ENCODE measurements at places on chromosomes 1 and 21. TPM values are rescaled to one million over a fixed set of nuclear protein-coding genes. Genes with fewer than 3 reads are reported as not detected.

Gene PPM1J
- total RNA-seq, result 0.07 TPM

Gene ACTL8
- total RNA-seq, result 0.64 TPM

GRCh38 chr1:222654849-222655248 is 37.0 kb downstream of the MIA3 start:
- no peak for DNase-seq
- H3K27ac ChIP-seq, result no peak overlapping the region
- peaks cover 91% of the 10 kb centered on the region for H3K36me3 ChIP-seq

DNA sequence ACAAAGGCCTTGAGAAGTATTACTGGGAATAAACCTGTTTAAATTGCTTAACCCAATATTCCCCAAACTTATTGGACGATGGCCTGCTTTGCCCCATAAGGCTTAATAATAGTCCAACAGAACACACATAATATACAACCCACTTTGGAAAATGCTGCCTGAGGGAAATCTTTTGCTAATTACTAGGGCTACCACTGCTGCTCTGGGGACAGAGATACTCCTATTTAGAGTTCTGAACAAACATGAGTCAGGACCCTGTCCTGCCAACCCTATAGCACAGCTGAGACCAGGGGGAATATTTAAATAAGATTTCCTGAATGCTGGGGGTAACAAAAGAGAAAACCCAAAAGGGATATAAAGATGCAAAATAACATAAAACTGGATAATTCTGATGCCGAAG is 139.1 kb downstream of the BRINP2 start:
- DNase-seq, result no peak
- H3K4me3 ChIP-seq, result no peak overlapping the region
- H3K4me1 ChIP-seq, result no peaks in the 10 kb centered on the region
- H3K27me3 ChIP-seq, result no peaks in the 10 kb centered on the region
- no peaks in the 10 kb centered on the region for H3K36me3 ChIP-seq
- H3K27ac ChIP-seq, result no peak overlapping the region

DNA sequence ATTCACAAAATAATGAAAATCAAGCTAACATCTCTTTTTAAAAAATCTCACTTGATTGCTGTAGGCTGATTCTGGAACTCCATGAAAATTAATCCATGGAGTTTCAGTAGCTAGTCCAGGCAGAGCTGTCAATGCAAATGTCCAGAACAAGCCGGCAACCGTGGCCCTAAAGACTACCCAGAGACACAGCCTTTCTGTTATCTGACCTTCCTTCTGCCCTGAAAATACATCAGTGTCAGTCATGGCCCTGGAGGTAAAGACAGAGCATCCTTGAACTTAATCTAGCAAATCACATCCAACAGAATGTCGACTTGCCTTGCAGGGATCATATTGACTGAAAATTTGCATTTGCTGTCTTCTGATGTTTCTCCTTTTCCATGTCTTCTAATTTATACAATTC is 887.4 kb upstream of the B3GALT2 start:
- H3K27me3 ChIP-seq, result no peaks in the 10 kb centered on the region
- no peaks in the 10 kb centered on the region for H3K36me3 ChIP-seq
- no peaks in the 10 kb centered on the region for H3K4me1 ChIP-seq

DNA sequence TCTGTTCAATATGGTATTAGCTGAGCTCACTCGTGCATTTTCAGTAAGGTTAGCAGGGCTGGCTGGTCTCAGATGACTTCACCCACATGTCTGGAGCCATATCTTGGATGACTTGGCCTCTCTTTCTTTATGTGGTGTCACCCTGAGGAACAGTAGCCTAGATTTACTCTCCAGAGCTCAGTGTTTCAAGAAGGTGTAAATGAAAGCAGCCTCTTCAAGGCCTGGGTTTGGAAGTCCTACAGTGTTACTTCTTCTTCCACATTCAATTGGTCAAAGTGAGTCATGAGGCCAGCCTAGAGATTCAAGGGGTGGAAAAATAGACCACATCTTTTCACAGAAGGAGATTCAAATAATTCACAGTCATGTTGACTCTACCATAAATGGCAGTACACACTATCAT is 12.2 kb downstream of the VCAM1 start:
- H3K27me3 ChIP-seq, result no peaks in the 10 kb centered on the region
- DNase-seq, result no peak
- peak overlapping the region; percentile 29 for H3K27ac ChIP-seq
- H3K36me3 ChIP-seq, result no peaks in the 10 kb centered on the region
- no peak overlapping the region for H3K4me3 ChIP-seq

DNA sequence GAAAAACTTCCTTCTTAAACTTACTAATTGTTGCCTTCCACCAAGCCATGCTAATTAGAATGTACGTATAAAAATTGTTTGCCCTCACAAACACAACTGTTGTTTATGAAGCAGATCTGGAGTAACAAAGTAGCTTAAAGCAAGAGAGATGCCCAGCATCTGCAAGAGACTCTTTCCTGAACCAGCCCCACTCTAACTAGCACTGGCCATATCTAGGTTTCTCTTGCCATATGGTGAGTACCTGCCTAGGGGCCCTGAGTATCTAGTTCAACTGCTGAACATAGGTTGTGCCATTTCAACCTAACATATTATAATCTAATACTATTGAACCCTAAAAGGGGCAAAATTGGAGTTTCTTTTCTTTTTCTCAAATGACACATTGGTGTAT is 883.4 kb upstream of the B3GALT2 start:
- no peak overlapping the region for H3K27ac ChIP-seq
- no peaks in the 10 kb centered on the region for H3K27me3 ChIP-seq
- no peak overlapping the region for H3K4me3 ChIP-seq
- no peaks in the 10 kb centered on the region for H3K4me1 ChIP-seq
- H3K36me3 ChIP-seq, result no peaks in the 10 kb centered on the region

GRCh38 chr1:177444997-177445746 is 274.4 kb downstream of the BRINP2 start:
- no peak overlapping the region for H3K4me3 ChIP-seq
- H3K27me3 ChIP-seq, result no peaks in the 10 kb centered on the region
- H3K27ac ChIP-seq, result no peak overlapping the region
